ENCODE measurements at places on chromosomes 3 and 15.

GRCh38 chr3:97968376-97968775 lies 3.9 kb downstream of the RIOX2 start:
- DNase-seq = no peak

- no peak for DNase-seq
These were observed 334.9 kb upstream of the NR2F2 start for GRCh38 chr15:95995375-95996168.

DNA sequence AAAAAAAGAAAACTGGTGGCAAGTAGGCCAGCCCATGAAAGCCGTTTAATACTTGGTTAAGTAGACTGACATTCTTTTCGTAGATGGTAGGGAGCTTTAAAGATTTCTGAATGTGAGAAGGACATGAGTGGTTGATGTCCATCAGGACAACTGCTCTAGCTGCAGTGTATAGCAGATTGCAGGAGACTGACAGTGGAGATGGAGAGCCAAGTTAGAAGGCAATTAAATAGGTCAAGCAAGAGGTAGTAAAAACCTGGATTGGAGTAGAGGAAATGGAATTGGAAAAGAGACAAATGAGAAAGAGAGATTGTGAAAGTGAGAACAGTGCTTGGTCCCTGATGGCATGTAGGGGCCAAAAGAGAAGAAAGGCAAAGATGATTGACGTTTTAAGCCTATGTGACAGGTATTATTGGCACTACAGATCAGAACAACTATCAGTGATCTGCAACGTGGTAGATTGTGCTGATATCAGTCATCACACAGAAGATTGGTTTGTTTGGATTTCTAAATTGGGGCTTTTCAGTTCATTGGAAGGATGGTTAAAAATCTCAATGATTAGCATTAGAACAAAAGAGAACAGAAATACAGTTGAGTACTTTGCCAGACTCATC lies 74.0 kb downstream of the CNTN4 start:
- DNase-seq = no peak

DNA sequence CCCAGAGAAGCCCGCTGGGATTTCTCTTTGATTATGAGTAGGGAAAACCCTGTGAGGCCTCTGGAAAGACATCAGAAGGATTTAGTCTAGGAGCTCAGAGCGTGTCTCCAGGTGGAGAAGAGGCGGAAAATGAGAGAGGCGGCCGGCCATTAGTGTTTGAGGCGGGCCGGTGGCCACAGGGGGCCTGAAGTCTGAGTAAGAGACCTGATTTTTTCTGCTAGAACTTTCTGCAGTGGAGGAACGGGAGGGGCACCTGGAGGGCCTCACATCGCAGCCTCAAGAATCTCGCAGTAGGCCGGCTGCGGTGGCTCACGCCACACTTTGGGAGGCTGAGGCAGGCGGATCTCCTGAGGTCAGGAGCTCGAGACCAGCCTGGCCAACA lies 28.5 kb downstream of the KLHDC8B start:
- DNase-seq = no peak

DNA sequence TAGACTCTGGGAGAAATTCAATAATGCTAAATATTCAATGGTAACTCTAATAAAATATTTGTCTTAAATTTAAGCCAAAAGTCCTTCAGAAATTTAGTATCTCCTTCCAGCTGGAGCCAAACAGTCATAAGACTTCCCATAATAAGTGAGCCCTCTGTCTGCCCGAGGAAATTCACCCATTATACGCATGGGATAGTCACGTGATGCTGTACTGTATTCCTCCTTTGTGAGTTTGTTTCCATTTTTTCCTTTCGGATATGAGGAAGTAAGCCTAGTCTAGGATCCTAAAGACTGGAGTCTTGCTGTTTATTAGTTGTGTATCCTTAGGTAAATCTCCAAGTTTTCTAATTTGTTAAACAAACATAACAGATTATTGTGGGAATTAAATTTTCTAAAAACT lies 110.4 kb upstream of the PLAAT1 start:
- no peak for DNase-seq

GRCh38 chr15:77716632-77717332 lies 84.1 kb upstream of the LINGO1 start:
- DNase-seq = no peak

Data from activated T-cell treated with anti-CD3 and anti-CD28 coated beads, Interleukin-2, amount 50 U/mL, for 24 hours (primary cell).